Mesendoderm (in vitro differentiated cells): ENCODE measurements at places on chromosomes 12 and 14.

DNA sequence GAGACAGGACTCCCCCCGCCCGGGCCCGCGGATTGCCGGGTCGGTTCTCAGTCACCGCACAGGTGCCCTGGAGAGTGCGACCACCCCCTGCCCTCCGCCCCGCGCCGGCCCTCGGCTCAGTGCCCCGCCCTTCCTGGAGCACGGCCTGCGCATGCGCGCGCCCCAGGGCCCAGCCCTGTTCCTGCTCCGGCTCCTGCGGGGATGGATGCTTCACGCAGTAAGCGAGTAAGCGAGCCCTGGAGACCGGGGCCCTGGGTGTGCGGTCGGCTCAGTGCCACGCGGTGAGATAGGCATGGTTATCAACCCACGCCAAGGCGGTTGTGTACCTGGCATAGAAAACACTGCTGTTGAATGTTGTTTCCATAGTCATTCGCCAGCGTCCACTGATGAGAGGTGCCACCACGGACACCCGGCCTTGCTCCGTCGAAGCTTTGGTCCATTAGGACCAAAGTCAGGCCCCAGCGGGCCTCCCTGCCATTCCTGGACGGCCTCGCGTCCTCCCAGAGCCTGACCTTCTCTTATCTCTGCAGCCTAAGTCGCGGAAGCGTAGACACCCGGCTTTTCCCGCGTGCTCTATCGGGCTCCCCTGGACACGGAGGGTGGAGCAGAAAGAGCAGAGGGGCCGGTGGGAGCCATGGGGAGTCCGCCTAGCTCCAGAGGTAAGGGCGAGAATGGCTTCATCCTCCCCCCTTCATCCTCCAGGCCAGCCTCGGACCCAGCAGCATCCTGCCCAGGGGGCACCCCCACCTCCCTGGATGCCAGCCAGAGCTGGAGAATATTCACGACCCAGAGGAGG, 90.6 kb downstream of the PAPOLA start:
- DNase-seq, result no peak

GRCh38 chr14:35959835-35960234, 133.7 kb downstream of the BRMS1L start:
- no peak for DNase-seq

- DNase-seq, result no peak
Measured at GRCh38 chr12:107512391-107512790, 173.2 kb upstream of the PWP1 start.

DNA sequence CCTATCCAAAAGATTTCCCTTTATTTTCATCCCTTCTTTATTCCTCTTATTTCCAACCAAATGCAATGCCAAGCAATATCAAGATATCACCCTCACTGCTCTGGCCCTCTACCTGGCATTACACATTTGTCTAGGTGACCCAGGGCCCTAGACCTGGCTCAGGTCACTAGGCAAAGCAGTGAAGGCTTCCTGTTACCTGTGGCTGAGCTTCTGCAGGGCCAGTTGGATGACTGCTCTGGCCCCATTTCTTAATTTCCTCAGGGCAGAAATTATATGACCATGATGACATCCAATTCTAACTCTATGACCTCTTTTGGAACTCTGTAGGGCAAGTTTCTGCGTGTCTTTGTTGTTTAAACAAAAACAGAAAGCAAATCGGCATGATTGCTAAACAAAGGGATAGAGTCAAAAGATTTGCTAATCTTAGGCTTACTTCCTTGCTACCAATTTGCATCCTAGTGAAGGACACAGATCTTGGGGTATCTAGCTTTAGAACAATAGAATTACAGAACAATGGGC, 7.4 kb upstream of the CCDC198 start:
- DNase-seq, result no peak

- DNase-seq, result no peak
Measured at GRCh38 chr12:93786656-93787397, 109.7 kb downstream of the CRADD start.
